ENCODE measurements at places on chromosomes 7 and 10.

GRCh38 chr10:131812736-131813604, 87.8 kb upstream of the PPP2R2D start:
- DNase-seq: no peak

DNA sequence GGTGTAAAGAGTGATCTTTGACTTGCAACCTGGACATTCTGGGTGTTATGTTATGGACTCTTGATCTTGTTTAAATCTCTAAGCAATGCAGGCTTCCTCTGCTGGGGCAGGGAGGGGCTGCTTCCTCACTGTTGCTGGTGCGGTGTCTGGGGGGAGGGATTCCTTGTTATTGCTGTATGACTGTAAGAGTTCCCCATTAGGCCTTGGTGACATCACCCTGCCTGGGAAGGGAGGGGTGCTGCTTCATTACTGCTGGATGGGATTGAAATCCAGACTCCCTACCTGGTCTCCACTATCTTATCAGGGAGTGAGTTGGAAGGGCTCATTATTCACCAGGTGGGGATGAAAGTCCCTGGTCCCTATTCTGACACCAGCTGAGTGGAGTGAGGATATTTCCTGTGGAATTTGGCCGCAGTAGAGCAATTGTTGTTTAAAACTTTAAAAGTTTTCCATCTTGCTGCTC, 8.8 kb downstream of the OGDH start:
- peak; percentile 63 for DNase-seq

- DNase-seq: no peak
Observed at GRCh38 chr10:5895365-5895764, 5.3 kb downstream of the FBH1 start.

- DNase-seq: no peak
Observed at GRCh38 chr10:100368721-100369120, 21.7 kb downstream of the SCD start.

GRCh38 chr10:24642921-24643678, 80.6 kb downstream of the ARHGAP21 start:
- DNase-seq: peak; percentile 7

GRCh38 chr10:125256026-125256425, 95.7 kb upstream of the CTBP2 start:
- DNase-seq: no peak

GRCh38 chr10:74949034-74949832, 122.8 kb downstream of the KAT6B start:
- no peak for DNase-seq

DNA sequence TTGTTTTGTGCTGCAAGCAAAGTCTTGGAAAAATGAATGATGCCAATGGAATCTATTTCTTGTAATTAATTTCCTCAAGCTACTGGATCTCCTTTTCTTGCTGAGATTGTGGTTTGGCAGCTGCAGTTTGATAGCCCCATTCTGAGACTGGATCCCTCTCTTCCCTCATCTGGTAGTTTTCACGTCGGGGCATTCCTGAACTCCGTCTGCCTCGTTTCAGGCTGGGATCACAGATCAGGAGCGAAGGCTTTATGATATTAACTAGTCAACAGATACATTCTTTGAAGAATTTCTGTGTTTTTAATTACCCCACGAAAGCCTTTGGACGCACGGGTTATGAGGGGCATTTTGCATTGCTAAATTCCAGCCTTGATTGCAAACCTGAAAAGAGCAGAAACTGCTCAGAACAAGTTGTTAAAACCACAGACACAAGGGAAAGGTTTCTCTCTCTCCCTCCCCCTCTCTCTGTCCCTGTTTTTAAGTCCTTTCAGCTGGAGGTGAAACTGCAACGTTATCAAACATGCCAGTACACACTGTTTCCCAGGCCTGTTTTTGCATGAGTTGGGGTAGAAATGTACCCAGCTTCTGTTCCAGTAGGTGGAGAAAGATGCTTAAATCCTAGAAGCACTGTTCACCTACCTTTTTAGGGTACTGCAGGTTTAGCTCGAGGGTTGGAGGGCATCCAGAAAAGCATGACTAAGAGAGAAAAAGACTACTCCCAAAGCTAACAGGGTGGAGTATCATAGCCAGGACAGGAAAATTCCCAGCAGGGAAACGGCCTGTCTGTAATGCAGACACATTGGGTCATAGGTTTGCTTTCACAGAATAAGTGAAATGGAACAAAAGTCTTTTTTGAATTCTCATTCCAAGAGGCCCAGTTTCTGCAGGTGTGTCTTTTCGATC, 124.3 kb downstream of the CUX1 start:
- DNase-seq: no peak

DNA sequence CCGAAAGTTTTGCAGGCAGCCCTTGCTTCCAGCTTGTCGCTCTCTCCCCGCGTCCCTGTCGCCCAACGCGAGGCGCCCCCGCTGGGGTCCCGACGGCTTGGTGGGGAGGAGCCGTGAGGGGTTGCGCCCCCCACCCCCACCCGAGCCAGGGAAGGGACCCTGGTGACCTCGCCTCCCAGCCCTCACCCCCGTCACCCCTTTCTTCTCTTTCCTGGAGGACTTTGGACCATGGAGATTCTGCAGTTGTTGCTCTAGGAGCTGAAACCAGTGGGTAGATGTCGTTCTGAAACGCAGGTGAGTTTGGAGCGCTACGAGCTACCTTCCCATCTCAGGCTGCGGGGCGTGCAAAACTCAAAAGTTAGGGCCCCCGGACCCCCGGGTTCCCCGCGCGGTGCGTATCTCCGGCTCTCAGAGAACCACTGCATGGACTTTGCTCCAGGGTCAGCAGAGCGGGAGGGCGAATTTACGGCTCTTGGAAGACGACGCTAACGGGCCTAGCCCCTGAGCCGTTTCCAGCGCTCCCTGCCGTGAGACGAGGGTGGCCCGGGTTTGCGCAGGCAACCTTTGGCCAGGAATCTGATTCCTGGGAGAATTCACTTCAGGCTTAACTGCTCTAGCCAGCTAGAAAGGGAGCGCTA, 684 bp upstream of the ATXN7L1 start:
- DNase-seq: no peak

GRCh38 chr7:80218723-80219122, 84.1 kb downstream of the GNAI1 start:
- DNase-seq: no peak

DNA sequence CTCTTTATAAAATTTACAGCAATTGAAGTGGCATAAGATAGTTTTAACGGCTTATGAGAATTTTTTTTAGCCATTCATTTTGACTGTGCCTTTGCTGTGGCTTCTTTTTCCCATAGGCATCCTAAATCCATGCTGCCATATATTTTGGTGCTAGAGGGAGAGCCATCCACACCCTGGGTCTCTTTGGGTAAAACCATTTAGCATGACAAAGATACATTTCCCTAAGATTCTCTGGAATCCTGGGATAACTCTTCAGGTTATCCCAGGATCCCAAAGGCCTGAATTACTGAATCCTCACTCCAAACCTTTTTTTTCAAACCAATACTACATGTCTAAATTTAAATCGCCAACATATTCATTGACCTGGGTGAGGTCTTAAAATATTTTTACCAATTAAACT, 28.9 kb downstream of the DNAJC12 start:
- no peak for DNase-seq

DNA sequence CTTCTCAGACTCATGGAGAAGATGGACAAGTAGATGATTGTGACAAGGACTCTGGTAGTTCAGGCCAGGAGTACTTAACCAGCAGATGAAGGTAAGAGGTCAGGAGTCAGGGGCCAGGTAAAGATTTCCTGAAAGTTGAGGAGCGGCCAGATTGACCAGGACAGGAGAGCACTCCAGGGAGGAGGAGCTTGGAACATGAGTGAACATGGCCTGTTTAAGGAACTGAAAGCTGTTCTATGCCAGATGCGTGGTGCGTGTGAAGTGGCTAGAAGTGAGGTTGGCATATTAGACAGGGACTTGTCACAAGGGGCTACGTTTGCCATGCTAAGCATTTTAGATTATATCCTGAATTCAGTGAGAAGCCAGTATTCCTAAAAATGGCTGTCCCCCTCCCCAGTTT, 157.2 kb downstream of the WNT2 start:
- no peak for DNase-seq

DNA sequence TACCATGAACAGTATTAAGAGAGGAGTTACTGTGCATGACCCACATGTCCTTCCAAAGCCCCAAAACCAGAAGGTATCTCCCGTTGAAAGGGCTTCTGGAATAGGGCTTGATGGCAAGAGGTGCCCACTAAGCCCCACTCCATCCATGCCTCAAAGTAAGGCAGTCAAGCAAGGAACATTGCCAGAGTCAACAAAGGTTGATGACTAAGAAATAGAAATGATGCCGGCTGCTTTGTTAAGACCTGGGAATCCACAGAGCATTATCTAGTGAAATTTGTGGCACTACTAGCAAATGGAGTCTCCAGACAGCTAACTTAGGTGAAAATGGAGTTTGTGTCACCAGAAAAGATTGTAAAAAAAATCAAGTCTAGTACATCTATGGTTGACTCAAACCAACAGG, 6.2 kb downstream of the SFR1 start:
- DNase-seq: no peak

DNA sequence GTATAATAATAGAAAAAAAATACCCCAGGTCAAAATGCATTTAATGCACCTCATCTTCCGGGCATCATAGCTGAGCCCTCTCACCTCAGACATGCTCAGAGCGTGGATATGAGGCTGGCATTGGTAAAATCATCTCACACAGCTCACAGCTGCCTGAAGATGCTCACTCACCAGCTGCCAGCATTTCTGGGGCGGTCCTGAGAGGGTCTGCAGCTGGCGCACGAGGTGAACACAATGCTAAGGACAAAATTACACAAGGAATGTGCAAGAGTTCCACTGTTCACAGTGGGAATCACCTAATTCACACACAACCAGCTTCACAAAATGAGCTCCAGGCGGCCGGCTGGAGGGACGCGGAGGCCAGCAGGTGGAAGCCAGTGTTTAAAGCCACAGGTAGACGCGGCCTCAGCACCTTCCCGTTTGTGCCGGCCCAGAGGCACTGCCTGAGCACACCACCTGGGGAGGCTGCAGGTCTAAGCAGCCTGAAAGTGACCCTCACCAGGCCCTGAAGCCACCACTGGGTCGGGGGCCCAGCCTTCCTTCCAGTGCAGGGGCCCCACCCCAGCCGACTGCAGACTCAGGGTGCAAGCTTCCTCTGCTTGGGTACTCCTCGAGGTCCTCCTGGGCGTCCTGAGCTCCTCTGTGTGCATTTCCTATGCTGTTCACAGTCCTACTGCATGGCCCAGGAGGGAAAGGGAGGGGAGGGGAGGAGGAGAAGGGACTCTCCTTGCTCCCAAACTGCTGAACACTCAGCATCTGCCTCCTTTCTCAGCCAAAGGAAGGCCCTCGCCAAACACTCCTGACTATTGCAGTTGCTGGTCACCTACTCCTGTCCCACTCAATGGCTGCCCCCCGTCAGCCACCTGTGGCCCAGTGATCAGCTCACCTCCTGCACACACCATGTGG, 61.2 kb upstream of the FAM20C start:
- DNase-seq: no peak

- no peak for DNase-seq
Observed at GRCh38 chr7:25297278-25297677, 69.0 kb upstream of the NPVF start.

DNA sequence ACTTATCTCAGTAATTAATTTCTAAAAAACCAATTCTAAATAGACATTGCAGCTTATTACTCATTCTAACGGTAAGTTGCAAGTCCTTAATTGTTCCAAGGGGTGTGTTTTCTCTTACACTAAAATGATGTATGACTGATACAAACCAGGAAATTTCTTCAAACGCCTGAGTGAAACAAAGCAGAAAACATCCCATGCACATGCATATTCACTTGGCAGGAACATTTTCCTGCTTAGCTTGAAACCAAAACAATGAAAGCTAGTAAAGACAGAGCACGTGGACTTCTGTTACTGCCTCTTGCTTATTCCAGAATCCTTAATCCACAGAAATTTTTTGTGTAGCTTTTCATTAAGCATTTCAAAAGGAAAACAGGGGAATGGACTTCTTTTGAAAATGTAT, 187.7 kb downstream of the MTERF1 start:
- DNase-seq: no peak

GRCh38 chr7:15007507-15007906, 105.0 kb upstream of the DGKB start:
- no peak for DNase-seq

DNA sequence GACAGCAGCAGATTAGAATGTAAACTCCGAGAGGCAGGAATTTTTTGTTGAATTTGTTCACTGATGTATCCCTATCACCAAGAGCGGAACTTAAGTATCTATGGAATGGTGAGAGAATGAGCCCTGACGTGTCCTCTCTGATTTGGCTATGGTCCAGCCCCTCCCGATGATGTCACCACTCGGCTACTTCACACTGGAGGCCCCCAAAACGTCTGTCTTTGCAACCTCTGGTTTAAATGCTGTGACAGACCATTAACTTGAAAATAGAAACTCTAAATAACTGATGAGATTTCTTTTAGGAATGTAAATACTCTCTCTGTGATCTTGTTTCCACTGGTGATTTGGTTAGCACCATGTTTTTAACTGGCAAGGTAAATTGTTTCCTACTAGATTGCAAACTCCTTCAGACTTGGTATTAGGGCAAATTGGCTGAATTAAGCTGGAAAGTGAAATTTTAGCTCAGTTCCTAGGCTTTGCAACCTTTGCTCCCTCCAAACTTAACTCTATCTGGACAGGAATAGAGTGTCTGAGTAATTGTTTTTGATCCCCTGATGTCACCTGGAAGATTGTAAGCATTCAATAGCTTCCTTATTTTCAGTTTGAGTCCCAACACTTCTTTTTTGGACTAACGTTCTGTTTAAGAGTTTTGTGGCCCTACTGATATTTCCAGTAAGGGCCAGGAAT, 19.1 kb downstream of the SLC16A12 start:
- DNase-seq: no peak

- DNase-seq: no peak
Observed at GRCh38 chr10:21205328-21205727, 308.2 kb upstream of the NEBL start.

- peak; percentile 53 for DNase-seq
Observed at GRCh38 chr7:26307226-26307625, 15.6 kb downstream of the SNX10 start.

DNA sequence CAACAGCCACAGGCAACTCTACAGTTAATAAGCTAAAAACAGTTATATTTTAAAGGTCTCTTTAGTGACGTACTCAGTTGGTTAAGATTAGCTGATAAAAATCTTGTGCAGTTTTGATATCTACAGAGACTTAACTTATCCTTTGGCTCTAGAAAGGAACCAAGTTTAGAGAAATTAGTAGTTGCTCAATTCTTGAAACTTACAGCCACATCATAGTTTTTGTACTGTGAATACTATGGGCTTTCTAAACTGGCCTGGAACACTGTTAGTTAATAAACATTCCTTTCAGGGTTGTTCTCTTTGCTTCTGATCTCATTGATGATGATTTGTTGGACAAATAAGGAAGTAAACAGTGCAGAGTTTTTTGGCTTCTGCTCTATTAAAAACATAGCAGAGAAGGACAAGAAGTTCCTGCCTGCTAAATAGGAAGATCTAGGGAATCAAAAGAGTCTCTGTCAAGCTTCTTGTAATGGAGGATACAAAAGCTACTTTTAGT, 73.1 kb downstream of the MKLN1 start:
- no peak for DNase-seq

GRCh38 chr7:90621747-90622140, 25.6 kb downstream of the CDK14 start:
- peak; percentile 5 for DNase-seq

GRCh38 chr10:72812753-72813430, 80.6 kb upstream of the OIT3 start:
- no peak for DNase-seq

GRCh38 chr7:149773446-149774236, at the start of gene ZNF467:
Gene ZNF467, minus strand, starts transcription at chr7:149773588. Its CDS starts 2,556 bp downstream, at chr7:149771032.
- DNase-seq: peak; percentile 63

- peak; percentile 4 for DNase-seq
Observed at GRCh38 chr10:43781480-43782361, 133.0 kb upstream of the ZNF32 start.
